ENCODE measurements at places on chromosomes 11 and 22.

DNA sequence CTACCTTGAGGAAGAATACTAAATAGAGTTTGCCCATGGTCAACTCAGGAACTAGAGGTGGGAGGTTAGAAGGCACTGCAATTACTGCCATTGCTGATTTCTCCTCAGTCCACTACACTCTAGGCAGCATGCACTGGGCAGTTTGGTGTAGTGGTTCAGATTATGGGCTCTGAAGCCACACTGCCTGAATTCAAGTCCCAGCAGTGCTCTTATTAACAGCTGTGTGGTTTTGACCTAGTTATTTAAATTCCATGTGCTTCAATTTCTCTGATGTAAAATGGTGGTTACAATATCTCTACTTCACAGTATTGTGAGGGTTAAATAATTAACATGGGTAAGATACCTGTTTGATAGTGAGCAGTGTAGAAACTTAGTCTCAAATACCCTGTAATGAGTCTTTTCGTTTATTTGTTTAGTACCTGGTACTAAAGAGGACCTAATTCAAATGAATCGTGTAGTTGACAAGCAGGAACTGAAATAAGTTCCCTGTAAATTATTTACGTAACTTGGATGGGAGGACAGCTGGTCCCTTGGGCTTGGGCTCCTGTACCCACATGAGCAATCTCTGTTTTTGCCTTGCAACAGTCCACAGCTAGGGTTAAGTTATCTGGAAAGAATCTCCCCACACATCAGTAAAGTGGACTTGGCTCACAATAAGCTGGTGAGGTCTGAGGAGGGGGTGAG is 17.8 kb downstream of the PRR5L start:
- DNase-seq, result no peak

- no peak for DNase-seq
These were observed 2.4 kb downstream of the CELSR1 start for GRCh38 chr22:46534901-46535630.

DNA sequence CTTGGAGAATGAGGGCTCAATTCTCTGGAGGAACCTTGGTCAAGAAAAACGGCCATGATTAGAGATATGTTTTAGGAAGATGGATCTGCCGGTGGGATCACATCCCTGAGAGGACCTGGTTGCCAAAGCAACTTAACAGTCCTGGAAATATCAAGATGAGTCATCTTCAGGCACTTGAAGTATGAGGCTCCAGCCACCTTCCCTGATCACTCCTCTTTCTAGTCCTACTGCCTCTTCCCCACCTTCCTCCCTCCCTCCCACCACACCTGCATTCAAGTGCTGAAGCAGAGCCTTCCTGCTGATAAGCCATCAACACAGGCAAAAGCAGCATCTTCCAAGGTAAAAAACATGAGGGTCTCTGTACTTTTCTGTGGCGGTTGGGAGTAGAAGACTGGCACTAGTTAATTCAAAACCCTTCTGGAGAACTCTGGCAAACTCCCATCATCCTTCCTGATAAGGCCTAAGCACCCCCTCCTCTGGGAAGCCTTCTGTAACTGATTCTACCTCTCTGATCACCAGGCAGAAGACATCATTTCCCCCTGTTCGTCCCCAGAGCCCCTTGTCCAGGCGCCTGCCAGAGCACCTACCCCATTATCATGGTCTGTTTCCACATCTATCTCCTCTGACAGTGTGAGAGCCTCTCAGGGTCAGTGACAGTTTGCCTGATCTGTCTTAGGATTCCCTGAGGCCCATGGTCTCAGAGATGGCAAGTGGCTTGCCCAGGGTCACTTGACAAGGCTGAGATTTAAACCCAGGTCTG is 79.8 kb downstream of the CLPB start:
- peak; percentile 13 for DNase-seq

DNA sequence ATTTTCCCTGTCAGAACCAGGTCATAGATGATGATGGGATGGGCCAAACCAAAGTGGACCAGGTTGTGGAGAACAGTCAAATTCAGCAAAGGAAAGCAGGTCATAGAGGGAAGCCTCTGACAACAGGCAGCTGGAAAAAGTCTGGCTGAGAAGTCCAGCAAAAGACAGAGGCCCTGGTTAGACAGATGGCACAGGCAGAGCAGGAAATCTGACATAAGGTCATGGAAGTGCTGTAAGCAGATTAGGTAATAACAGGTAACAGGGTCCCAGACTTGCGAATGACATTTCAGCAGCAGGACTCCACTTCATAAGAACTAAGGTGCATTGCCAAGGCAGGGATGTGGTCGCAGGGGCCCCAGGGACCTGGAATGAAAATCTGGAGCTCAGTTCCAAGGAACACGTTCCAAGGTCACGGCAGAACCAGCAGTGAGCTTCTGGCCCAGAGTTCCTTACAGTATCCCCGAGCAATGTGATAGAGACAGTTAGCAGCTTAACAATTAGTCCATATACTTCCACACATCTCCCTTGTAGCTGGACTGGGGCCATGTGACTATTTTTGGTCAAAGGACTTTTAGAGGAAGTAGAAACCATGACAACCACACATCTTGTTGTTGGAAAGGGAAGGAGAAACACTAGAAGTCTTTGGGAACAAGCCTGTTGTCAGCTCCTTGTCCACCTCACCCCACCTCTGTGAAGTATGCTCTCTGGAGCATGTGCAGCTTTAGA is 75.4 kb downstream of the ME3 start:
- DNase-seq, result no peak

DNA sequence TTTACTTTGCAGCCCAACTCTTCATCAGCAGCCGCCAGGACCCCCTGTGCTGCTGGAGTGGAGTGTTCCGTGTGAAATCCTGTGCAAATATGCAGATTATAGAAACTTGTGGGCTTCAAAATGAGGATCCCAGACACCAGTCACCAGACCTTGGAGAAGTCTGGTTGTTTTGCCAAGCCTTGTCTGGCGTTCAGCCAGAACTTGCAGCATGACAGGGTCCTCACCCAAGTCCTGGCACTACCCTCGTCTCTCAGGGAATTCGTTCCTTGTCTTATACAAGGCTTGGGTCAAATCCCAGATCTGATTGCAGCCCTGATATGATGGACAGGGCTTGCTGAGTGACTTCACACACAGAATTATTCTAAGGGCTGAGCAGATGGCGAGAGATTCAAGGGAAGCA is 18.9 kb downstream of the SHISAL1 start:
- no peak for DNase-seq

DNA sequence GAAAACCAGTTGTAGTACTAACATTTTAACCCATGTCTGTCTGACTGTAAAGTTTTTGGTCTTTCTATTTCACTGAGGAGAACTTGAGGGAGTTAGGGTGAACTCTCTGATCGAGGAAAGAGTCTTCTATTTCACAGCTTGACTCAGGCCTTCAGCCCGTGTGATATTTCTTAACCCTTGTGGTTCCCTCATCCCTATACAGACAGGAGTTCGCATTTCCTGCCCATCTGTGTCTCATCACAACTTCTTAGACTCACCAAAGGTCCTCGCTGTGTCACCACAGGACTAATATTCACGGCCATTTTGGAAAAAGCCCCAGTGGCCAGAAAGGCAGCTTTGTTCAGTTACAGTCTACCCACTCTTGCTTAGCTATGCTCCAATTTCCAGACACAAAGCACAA is 172.8 kb downstream of the FAM181B start:
- no peak for DNase-seq

DNA sequence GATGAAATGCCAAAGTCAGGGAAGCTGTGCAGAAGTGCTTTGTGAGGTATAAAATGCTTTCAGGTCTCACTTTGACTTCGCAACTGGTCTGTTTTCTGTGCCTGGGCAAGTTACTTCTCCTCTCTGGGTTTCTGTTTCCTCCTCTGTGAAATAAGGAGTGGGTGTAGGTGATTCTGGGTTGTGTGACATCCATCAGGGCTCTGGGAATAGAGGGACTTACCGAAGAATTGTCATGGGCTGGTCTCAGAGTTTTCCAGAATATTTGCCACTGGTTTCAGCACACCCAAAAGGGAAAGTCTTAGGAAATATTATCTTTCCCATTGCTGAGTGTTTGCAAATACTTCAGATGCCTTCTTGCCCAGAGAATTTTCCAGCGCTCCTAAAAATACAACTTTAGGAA is 118.4 kb downstream of the KIAA1671 start:
- DNase-seq, result no peak

- DNase-seq, result no peak
These were observed 32.6 kb upstream of the NNMT start for GRCh38 chr11:114263513-114264170.

- no peak for DNase-seq
These were observed 1.9 kb upstream of the ESS2 start for GRCh38 chr22:19146215-19146968.

DNA sequence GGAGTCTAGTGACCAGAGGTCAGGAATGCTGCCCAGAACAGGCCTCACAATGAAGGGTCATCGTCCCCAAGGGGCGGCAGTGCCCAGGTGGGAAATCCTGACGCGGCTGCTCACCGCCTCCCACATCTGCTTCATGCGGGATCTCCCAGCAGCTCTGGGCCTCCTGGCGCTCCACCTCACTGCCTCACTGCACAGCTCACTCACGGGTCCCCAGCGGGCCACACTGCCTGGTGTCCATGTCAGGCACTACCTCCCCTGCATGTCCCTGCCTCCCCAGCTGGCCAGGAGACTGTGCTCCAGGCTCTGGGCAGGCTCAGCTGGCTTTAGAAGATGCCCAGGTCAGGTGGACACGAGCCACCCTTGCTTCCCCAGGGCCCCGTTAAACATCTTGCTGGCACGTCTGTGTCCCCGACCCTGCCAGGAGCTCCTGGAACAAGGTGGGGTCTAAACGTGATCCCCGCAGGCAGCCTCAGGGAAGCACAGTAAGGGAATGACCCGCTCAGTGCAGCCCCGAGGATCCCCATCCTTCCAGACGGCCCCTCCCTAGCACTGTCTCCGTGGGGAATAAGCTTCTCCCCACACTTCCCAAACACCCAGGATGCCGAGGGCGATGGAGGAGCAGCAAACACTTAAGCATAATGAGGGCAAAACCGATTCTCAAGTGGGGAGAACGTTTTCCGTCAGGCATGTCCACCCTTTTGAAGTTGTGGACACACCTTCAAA is 93.2 kb downstream of the TRMU start:
- no peak for DNase-seq

GRCh38 chr11:102553835-102554282 is 23.3 kb upstream of the MMP7 start:
- DNase-seq, result peak; percentile 84

- DNase-seq, result no peak
These were observed 68.5 kb upstream of the BARX2 start for GRCh38 chr11:129307162-129307561.

- DNase-seq, result no peak
These were observed 60.2 kb upstream of the HMGXB4 start for GRCh38 chr22:35197071-35197470.

- DNase-seq, result peak; percentile 30
These were observed 378.7 kb upstream of the ANO5 start for GRCh38 chr11:21814169-21814568.

- no peak for DNase-seq
These were observed 8.8 kb downstream of the TOLLIP start for GRCh38 chr11:1300569-1301187.

GRCh38 chr22:50399751-50400331 is 56.7 kb downstream of the PPP6R2 start:
- no peak for DNase-seq

- DNase-seq, result peak; percentile 76
These were observed 12.1 kb downstream of the OR10D3 start for GRCh38 chr11:124195189-124195734.

DNA sequence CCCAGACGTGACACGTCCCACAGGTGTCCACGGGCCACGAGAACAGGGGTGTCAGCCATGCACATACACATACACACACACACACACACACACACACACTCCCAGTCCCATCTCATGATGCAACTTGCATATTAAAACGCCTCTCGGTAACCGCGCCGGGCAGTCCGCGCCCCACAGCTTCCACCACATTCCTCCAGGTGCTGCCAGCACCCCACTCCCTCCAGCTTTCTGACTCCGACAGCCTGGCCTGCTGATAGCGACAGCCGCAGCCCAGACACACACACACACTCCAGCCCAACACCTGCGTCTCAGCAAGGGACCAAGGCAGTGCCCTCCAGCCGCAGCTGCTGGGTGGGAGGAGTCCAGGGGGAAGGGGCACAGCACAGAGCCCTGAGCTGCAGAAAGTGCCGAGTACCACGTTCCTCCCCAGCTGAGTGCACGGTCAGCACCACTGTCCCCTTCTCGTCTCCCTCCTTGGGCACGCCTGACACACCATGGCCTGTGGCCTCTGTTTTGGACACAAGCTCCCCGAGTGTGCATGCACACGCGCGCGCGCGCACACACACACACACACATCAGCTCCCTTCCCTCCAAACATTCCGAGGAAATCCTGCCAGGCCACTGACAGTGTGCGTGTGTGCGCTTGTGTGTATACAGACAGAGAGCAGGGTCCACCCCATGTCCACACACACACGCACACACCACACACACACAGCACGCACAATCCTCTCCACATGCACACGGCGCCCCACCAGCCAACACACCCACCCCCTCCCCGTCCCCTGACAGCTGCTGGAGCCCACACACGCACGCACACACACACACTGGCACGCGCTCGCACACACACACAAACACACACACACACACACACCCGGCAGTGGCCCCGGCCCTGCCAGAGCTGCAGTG is 1.2 kb downstream of the ELFN2 start:
- peak; percentile 53 for DNase-seq

DNA sequence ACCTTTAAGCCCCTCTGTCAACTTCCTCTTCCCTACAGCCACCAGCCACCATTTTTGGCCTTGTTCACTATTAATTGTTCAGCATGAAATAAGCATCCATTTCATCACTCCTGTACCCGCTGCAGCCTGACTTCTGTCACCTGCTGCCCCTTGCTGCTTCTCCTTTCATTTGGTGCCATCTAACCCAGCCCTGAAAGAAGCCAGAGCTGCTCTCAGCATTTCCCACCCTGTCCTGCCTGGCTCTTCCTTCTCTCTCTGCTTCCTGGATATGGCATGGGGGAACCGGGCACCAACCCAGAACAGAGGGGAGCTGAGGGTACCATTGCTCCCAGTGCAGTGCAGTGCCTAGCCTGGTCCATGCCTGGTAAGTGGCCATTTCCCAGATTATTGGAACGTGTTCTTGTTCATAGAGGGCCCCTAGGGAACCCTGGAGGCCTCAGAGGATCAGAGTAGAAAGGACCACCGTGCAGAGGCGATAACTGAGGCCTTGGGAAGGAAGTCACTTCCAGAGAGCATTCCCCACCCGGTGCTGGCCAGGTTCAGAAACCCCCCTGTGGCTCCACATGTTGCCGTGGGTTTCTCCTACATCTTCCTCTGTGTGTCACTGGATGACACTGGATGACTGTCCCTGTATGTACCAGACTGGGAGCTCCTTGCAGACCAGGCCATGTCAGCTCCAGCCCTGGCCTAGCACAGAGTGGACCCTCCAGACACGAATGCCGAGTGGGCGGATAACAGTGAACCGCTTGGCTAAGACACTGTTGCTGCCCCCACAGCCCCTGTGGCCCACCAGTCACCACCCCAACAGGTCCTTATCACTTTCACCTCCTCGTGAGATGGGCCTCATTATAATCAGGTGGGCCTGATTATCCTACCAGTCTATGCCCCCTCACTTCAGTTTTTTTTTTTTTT is 4.7 kb downstream of the YDJC start:
- DNase-seq, result no peak

- peak; percentile 98 for DNase-seq
These were observed 1.2 kb downstream of the MAJIN start for GRCh38 chr11:64970731-64971151.
